ENCODE measurements at places on chromosomes 1 and 21.

DNA sequence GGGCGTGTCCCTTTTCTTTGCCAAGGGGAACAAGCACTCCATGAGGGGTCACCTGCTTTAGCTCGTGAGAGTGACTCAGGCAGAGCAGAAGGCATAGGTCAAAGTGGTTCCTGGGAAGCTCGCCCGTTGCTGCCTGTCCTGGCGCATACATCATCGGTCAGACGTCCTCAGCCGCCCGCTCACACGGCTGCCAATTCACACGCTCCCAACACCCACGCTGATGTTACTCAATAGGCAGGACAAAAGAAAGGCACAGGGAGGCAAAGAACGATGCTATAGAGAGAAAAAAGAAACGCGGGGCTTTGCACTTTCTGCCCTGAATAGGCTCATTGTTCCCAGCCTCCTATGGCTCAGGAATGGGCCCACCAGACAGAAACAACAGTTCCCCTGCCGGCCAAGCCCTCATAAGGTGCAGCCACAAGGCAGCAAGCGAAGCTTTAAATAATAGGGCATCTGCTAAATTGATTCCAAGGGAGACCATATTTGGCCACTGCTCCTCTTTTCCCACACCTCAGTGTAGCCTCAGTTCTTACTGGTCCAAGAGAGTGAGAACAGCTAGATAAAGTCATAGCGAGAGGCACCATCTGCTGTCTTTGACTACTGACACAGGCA lies 38.7 kb downstream of the VTCN1 start:
- DNase-seq = peak; percentile 2

GRCh38 chr1:6386371-6386949 lies 7.1 kb downstream of the ACOT7 start:
- no peak for DNase-seq

- peak; percentile 75 for DNase-seq
Measured at GRCh38 chr1:109493805-109494539, at the start of gene CYB561D1. Gene CYB561D1 (plus strand): TSS chr1:109494094. CDS start chr1:109494140, 46 bp downstream.

- no peak for DNase-seq
Measured at GRCh38 chr1:94622757-94623156, 81.2 kb upstream of the F3 start.

- DNase-seq = peak; percentile 21
Measured at GRCh38 chr21:34670220-34670961, 1.6 kb downstream of the CLIC6 start.

DNA sequence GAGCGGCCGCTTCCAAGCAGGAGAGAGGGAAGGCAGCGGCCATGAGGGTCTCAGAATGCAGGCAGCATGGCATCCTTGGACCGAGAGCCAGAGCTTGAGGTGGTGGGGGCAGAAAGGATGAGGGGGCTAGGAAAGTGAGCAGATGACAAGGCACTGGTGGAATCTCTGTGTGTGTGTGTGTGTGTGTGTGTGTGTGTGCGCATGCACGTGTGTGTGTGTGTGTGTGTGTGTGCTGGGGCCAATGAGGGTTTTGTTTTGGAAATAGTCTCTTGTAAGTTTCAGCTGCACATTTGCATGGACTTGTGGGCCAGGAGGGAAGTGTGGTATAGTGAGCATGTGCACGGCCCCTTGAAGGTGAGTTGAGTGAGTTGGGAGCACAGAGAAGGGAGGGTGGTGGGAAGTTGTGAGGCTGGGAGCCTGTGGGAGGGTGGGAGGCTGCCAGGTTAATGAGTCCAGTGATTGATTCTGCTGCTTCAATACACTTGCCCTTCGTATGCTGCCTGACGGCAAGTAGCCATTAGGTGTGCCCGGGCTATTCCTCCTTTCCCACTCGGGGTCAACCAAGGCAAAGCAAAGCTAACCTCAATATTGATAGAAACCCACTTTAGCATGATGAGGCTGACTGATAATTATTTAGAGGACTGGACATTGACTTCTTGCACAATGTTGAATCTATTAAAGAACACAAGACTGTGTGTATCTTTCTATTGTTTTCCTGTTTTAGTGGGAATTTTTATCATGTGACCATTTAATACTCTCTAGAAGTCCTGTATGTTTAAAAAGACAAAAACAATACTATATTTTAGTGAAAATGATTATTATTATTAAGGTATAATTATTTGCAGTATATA lies 80.3 kb downstream of the PROX1 start:
- DNase-seq = no peak

GRCh38 chr1:205183676-205184335 lies 27.7 kb downstream of the DSTYK start:
- DNase-seq = no peak

- no peak for DNase-seq
Measured at GRCh38 chr1:5991381-5992025, 722 bp downstream of the NPHP4 start.

DNA sequence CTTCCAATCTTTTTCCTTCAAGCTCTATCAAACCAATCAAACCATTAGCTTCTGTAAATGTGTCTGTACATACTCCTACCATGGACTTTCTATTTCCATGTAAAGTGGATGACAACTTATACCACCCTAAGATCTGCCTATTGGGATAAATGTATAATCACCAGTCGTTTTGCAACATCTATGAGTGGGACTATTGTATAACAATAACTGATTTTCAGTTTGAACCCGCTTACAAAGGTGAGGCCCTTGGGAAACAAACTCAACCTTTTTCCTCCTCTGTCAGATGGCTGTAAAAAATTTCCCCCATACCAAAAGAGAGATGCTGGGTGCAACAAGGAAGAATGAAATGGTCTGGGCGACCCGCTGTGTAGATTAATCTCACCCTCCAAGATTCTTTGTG lies 399.1 kb upstream of the ADAMTS5 start:
- no peak for DNase-seq

DNA sequence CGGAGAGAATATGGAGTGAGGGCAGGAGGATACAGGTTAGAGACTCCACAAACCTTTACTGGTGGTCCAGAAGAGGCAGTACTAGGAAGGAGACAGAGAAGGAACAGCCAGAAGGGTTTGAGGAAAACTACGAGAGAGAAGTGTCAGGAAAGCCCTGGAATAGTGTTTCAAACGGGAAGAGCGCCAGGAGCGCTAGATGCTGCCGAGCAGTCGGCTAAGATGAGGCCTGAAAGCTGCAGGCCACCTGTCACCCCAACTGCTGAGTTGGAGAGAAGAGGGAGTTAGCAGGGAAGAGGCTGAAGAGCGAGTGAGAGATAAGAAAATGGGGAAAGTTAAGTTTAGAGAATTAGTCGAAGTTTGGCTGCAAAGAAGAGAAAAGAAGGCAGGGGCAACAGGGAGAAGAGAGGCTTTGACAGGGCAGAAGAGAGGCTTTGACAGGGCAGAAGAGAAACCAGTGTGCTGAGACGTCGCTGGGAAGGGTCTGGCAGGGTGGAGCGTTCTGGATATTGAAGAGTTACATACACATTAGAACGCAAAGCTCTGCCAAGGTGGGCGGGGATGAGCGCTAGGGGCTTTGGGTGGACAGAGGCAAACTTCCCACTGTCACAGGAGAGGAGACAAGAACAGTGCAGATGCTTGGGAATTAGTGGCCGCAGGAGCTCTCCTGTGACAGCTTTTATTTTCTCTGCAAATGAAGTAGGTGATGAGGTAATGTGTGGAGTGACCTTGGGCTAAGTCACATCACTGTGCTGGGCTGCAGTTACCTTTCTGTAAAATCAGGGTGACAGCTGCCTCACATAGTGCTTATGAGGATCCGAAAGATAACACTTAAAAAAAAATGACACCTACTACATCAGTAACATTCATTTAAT lies 31.2 kb downstream of the PCSK9 start:
- DNase-seq = no peak

- no peak for DNase-seq
Measured at GRCh38 chr1:218447010-218447689, 102.0 kb downstream of the TGFB2 start.

- no peak for DNase-seq
Measured at GRCh38 chr1:54363925-54364324, 42.3 kb downstream of the SSBP3 start.

- no peak for DNase-seq
Measured at GRCh38 chr21:42209801-42210479, 9.0 kb upstream of the ABCG1 start.

DNA sequence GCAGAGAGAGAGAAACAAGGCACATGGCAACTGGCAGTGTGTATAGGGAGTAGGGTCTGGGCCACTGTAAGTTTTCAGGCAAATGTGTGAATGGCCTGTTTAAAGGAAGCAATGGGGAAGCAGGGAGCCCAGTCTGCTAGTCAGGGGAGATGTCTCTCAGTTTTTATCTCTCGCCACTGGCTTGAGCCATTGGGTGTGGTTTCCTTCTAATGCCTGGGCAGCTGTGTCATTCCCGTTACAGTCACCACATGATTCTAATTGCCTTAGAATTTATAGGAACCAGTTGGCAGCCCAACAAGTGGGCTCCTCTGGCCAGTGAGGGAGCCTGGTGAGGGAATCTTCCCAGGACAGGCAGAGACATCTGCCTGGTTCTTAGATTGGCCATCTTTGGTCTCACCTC lies 182.4 kb downstream of the DISC1 start:
- no peak for DNase-seq

DNA sequence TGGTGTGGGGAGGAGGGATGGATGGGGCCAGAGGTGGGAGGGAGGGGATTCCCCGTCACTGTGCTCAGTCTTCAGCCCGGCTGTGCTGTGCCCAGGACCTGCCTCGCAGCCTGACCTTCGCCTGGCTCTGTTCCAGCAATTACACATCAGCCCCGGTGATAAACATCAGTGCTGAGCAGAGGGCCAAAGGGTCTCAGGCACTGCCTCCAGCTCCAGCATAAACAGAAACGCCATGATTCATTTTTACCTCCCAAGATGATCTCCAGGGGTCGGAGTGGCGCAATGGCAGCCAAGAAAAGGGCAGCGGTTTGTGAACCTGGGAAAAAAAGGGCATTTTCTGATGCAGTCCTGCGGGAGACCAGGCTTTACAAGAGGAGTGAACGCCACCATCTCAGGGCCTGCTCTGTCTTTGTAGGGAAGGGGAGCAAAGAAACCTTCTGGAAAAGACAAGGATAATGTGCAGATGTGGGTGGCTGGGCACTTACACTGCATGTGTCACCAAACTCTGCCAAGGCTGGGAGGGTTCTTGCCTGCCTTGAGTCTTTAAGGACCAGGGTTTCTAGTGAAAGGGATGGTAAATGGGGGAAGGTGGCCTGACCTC lies 28.1 kb downstream of the SHISA4 start:
- DNase-seq = peak; percentile 17

GRCh38 chr1:243727503-243728203 lies 122.4 kb downstream of the AKT3 start:
- no peak for DNase-seq

DNA sequence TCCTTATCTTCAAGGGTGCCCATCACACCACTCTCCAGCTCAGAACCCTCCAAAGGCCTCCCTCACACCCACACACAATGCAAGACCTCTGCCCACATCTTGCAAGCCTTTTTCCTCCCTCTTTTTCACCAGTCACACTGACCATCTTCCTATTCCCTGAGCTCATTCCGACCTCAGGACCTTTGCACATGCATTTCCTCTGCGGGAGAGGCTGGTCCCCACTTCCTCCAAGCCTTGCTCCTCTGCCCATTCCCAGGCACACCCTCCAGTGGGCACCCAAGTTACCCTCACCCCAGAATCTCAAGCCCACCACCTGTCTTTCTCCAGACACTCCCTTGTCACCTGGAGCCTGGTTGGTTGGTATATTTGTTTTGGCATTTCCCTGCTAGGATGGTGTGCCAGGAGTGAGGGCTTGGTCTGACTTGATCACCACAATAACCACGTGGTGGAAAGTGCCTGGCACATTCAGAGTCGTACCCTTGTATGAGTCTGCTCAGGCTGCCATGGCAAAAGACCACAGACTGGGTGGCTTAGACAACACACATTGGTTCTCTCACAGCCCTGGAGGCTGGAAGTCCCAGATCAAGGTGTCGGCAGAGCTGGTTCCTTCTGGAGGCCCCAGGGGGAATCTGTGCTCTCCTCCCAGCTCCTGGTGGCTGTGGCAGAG lies 13.2 kb downstream of the MX2 start:
- DNase-seq = peak; percentile 35

DNA sequence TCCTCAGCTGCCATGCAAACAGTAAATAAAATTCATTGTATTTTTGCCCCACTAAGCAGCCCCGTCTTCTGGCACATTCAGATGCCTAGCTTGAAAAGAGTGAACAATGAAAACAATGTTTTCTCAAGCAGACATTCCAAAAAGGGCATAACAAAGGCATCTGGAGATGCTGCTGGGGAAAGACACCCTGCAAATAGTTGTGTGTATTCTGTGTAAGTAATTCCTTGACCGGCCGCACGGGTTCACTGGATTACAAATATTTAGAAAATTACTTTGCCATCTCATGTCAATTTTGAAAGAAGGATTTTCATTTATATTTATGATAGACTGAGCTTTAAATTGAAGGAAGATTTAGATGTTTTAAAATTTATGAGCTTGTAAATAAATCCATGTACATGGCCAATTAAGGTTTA lies 142.2 kb downstream of the SLC45A1 start:
- DNase-seq = no peak

Data from NCI-H2029 (cell line).